ENCODE measurements at places on chromosomes 2 and 18.

- no peak for DNase-seq
These were observed 11.5 kb upstream of the ASB1 start for GRCh38 chr2:238415036-238415764.

GRCh38 chr2:161116509-161116908 is 43.7 kb upstream of the TANK start:
- DNase-seq, result no peak

DNA sequence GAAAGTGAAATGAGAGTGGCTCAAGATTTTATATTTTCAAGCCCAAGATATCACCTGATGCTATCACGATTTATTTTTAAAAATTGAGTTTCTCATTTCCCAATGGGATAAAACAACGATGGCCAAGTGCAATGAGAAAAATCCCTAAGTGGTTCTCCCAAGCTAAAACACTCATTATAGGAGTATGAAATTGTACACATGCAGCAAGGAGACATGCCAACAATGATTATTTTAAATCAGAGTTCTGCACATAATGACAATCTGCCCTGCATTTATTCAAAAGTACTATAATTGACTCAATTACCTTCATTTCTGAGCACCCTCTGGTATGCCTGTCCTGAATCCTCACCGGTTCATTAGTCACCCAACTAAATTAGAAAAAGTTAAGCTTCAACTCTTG is 12.7 kb downstream of the CYTIP start:
- no peak for DNase-seq

DNA sequence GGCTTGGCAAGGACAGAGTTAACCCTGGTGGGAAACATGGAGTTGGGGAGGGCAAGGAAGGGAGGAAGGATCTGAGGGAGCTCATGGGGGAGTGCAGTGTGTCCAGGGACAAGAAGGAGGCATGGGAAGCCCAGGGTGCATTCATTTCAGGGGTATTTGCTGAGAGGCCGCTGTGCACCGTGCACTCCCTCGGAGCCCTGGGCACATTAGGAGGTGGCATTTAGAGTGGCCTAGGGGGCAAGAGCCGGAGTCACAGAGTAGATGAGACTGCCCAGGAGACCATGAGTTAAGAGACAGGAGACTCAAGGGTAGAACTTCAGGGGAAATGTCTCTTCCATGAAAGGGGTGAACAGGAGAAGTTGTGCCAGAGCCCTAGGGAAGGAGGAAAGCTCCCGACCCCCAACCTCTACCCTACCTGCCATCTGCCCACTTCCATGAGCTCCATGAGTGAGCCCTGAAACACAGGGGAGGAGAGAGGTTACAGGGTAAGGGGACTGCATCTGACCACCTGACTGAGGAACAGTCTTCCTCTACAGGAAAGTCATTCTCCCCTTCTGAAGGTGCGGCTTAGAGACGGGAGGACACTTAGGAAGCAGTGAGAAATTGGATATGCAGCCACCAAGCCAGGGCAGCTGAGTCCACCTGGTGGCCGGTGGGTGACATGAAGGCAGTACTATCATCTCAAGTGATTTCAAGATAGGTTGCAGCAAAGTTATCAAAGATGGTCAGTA is 58.5 kb upstream of the COPS8 start:
- no peak for DNase-seq

GRCh38 chr2:175170659-175171304 is 2.8 kb upstream of the ATF2 start:
- DNase-seq, result no peak

DNA sequence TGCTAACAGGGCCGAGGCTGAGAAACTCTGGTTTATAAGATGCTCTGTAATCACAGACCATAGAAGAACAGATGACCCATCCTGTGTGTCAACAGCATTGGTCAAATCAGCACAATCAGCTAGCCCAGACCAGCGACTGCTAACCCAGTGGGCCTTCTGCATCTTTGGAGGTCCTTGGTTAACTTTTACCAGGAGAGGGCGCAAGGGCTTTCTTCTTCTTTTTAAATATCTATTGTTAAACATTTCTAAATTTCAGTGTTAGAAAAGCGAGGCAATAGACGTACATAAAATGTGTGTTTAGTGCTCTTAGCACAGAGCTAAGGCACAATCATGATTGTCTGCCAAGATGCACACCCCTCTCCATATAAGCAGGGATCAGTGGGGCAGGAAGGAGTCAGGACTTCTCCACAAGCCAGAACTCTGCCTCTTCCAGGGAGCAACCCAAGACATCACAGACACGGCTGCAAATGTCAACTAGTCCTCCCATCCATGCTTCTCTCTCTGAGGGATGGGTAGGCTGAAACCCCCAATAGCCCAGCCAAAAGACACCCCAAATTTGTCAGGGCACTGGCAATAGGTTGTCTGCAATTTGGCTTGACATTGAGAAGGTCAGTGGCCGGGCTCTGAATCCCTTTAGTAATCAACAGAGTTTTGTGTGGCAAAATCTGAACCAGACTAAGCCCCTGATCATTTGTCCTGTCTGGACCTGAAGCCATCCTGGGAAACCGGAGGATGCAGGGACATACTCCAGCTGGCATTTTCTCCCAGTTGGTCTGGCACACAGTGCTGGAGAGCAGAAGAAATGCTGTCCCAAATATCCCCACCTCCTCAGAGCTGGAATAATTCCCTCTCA is 188.2 kb downstream of the BCL2 start:
- no peak for DNase-seq

- DNase-seq, result no peak
These were observed 281.1 kb upstream of the EPAS1 start for GRCh38 chr2:46016091-46016490.

DNA sequence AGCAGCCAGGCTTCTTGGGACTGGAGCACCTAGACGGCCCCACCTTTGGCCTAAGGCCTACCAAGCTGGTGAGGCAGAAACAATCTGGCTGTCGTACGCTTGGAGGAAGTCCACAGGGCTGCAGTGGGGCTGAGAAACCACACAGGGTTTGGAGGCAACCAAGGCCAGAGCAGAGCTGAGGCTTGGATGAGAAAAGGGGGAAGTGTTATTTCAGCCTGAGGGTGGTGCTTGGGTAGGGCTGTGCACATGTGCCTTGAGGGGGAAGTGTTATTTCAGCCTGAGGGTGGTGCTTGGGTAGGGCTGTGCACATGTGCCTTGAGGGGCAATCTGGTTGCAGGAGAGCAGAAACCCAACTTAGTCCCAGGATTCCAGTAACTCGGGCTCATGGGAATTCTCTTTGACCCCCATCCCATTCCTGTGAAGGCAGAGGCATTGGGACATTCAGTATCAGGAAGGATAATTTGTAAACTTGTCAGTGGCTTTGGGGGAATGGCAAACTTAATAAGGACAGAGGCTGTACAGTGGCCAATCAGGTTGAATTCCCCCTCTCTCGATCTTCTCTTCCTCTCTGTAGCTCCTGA is 971 bp upstream of the FBXO41 start:
- DNase-seq, result no peak

DNA sequence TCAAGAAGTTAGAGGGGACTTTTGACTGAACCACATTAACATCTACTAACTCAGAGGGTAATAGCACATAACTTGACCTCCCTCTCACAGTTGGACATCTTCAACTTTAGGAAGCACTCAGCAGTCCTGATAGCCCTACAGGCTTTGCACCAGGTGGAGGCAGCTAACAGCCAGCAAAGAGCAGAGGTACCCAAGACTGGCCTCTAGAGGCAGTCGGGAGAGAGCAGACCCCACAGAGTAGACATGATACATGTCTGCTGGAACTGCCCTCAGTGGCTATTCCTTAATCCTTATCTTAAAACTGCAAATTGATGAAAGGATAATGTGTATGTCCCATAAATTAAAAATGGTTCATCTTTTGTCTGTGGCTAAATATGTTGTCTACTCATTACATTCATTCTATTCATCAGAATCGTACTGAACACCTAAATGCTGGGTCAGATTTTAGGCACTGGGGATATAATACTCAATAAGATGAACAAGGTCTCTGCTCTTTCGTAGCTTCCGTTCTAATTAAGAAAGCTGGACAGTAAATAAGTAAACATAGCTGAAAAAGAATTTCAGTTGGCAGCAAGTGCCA is 49.8 kb downstream of the CAB39 start:
- DNase-seq, result no peak

DNA sequence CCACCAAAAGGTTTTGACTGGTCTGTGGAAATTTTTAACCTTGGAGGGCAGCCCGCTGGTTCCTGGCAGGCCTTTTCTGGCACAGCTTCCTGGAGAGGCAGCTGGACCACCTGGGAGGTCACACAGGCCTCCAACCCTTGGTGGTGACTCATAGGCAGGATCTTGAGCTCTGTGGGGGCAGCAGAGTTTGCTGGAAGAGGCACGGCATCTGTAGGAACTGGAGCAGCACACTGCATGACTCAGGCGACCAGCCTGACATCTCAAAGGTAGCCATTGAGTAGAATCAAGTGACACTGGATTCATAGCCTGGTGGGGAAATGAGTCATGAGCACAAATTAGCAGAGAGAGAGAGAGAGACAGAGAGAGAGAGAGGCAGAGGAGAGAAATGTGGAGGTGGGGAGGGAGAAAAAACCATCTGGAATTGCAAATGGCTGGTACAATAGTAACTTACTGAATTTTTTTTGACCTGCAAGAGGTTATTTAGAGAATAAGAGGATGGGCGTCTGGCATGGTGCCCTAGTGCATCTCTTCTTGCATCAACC is 57.4 kb downstream of the TRPM8 start:
- DNase-seq, result no peak

GRCh38 chr2:201697899-201698298 is 545 bp downstream of the MPP4 start:
- DNase-seq, result no peak

DNA sequence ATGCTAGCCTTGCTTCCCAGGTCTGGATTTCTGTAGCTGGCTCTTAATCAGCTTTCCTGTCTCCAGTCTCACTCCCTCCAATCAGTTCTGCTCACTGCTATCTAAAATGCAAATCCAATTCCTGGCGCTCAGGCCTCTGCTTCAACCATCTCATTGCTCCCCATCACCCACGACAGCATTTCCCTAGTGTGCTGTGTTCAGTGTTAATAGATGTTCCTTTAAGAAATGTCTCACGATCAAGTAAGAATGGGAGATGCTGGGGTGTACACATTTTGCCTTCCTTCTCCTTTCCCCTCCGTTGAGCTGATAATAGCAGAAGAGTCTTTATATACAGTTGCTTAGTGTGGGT is 1.6 kb upstream of the PUM2 start:
- DNase-seq, result no peak

- no peak for DNase-seq
These were observed 332.1 kb upstream of the SOX11 start for GRCh38 chr2:5360081-5360480.

DNA sequence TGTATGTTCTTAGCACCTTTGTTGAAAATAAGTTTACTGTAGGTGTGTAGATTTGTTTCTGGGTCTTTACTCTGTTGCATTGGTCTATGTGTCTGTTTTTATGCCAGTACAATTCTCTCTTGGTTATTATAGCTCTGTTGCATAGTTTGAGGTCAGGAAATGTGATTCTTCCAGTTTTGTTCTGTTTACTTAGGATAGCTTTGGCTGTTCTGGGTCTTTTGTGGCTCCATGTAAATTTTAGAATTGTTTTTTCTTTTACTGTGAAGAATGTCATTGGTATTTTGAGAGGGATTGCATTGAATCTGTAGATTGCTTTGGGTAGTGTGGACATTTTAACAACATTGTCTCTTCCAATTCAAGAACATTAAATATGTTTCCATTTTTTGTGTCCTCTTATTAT is 69.1 kb downstream of the ANKRD62 start:
- no peak for DNase-seq

- DNase-seq, result no peak
These were observed 69.5 kb downstream of the INPP4A start for GRCh38 chr2:98514096-98514639.

DNA sequence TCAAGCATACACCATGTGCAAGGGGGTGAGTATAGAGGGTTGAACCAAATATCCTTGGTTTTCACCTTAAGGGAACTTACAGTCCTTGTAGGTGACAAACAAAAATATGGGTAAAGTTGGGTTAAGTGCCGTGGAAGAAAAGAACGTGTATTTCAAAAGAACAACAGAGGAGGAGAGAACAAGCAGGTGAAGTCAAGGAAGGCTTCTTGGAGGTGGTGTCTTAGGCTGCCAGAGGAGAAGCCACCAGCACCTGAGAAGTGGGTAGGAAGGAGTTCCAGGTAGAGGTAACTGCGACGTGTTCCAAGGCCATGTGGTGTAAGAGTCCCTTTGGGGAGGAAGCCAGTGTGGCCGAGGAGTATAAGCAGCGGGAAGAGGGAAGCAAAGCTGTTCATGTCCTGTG is 27.2 kb downstream of the CABLES1 start:
- DNase-seq, result no peak

GRCh38 chr2:10161961-10162441 is 39.5 kb downstream of the RRM2 start:
- no peak for DNase-seq

GRCh38 chr2:44655401-44655864 is 286.1 kb upstream of the SIX3 start:
- DNase-seq, result no peak

- no peak for DNase-seq
These were observed 102.0 kb downstream of the ARHGAP15 start for GRCh38 chr2:143231254-143231645.

DNA sequence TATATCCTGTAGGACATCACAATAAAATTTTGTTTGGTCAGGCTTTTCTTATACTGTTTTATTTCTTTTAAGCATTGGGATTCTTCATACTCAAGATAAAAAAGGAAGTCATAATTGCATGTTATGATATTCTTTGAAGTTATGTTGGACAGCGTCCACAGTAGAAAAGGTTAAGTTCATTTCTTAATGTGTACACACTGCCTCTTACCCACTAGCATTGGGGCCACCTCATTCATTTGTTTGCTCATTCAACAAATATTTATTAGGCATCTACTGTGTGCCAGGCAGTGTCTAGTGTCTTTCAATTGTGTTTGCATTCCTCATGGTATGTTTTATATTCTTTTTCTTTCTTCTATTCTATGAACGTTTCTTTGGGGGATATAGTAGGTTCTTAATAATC is 70.2 kb downstream of the PTPRM start:
- DNase-seq, result no peak

DNA sequence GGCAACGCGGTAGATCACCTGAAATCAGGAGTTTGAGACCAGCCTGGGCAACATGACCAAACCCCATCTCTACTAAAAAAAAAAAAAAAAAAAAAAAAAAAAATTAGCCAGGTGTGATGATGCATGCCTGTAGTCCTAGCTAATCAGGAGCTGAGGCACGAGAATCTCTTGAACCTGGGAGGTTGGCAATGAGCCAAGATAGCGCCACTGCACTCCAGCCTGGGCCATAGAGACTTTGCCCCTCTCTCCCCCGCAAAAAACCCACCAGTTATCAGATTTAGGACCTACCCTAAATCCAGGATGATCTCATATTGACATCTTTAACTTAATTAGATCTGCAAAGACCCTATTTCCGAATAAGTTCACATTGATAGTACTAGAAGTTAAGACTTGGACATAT is 29.2 kb upstream of the LDAH start:
- DNase-seq, result no peak

Data from cortex of kidney (tissue), 1 donor.